ENCODE measurements at places on chromosomes 13 and 19.

DNA sequence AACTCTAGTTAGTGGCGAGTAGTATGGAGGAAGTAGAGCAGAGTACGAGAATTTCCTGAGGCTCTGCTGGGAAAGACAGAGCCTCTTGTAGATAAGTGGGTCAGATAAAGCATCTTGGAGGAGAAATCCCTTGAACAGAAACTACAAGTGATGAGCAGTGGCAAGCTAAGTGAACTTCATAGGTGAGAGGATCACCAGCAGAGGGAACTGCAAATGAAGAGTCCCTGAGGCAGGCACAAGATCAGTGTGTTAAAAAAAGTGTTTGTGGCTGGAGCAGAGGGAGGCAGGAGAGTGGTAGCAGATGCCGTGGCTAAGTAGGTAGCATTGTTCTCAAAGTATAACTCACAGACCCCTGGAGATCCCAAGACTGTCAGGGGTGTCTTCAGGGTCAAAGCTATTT lies 437.6 kb downstream of the HS6ST3 start:
- no peak for DNase-seq

DNA sequence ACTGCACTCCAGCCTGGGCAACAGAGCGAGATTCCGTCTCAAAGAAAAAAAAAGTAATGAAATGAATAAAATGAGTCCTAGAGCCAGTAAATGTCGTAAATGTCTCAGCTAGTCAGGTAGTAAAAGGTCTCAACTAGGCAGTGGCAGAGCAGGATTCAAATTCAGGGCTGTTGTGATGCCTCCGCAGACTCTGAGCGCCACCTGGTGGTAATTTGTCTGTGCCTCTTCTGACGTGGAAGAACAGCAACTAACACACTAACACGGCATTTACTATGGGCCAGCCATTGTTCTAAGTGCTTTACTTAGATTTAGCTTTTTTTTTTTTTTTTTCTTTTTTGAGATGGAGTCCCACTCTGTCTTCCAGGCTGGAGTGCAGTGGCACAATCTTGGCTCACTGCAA lies 30.2 kb downstream of the CYP2F1 start:
- peak; percentile 79 for DNase-seq

DNA sequence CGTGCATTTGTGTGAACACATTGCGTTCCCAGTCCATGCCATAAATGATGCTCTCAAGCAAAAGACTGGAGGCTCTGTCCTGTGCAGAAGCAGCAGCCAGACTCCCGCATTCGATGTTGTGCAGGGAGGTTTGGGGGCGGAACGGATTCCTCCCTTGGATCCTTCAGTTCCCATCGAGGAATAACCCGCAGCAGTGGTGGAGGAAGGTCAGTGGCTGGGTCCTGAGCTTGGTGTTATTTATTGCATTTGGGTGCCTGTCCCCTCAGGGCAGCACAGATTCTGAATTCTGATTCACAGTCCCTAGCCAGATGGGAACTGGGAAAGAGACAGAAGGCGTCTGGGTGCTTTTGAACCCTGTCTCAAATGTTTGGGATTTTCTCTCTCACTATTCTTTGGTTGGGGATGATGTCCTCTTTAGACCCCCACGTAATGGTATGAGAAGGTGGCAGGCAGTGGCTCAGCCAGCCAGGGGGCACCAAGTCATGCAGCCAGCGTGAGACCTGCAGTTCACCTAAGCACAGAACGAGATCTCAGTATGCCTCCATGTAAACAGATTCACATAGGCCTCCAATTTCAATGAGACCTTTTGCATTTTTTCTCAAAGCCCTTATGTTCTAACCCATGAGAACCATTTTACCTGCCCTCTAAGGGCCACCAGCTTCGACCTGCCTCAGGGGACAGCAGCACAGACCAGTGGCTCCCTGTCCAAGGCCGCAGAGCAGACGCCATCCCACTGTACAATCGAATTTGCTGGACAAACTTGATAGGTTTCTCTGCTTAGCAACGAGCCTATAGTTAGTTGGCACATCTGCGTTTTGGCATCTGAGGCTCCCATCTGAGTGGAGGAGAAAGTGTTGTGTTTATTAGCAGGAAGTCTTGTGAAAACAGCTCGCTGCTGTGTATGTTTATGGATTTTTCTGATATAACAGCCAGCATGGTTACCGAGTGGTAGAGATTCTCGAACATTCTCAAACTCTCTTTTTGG lies 17.8 kb downstream of the KCTD15 start:
- DNase-seq: peak; percentile 6

DNA sequence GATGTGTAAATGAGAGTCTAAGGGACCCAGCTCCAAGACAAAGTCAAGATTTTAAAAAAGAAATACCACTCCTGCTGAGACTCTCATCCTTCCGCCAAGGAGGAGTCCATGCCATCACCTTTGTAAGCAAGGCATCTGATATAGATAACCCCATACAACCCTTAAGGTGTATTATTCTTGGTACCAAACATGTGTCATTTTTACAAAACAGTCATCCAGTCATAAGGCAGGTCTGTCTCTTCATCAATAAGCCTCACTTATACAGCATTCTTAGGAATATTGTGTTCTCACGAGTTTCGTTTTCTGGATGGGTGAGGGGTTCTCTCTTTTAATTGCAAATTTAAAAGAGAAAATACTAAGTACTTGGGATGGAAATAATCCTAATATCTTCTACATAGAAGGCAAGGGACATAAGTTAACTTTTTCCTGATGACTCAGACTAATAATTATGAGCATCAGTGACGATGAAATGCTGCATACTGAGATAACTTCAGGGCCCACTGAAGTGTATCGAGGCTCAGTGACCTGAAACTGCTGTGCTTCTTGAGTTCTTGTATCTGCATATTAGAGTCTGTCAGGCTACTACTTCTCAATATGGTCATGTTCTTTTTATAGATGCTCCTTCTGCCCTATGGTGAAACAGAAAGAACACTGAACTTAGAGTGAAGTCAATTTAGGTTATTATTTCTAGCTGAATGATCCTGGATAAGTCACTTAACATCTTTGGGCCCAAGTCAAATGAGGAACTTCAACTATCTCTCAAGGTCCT lies 166.6 kb downstream of the KLF12 start:
- DNase-seq: no peak

GRCh38 chr13:95226932-95227695 lies 74.1 kb downstream of the ABCC4 start:
- no peak for DNase-seq

GRCh38 chr19:49876422-49877019 lies 634 bp downstream of the AKT1S1 start:
- DNase-seq: peak; percentile 97

GRCh38 chr13:22027566-22027965 lies 356.7 kb downstream of the FGF9 start:
- DNase-seq: no peak

GRCh38 chr19:7262470-7262869 lies 31.7 kb downstream of the INSR start:
- no peak for DNase-seq

DNA sequence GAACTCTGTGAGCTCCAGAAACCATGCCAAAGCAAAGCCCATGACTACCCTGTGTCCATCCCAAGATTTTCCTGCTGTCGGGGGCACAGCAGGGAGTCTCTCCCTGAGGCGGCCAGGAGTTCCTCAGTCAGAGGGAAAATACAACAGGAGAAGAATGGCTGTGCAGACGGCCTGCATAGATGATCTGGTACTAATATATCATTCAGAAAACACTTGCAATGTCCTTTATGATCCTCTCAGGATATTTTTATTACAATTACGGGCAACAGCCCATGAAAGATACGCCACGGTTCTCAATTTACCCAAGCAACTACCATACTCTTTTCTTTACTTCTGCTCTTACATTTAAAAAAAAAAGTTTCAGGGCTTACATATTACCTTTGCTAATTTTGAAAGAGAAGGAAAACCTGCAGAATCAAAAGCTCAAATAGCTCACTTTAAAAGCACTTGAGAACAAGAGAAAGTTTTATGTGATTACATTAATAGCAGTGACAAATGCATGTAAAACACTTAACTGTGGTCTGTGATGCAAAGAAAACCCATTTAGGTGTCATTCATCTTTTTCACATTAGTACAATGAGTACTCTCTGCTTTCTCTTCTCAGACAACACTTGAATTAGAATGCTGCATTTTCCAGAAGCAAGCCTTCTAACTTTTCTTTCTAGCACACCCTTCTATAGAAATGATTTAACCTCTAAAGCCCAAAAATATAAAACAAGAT lies 460.8 kb downstream of the KLF5 start:
- no peak for DNase-seq

DNA sequence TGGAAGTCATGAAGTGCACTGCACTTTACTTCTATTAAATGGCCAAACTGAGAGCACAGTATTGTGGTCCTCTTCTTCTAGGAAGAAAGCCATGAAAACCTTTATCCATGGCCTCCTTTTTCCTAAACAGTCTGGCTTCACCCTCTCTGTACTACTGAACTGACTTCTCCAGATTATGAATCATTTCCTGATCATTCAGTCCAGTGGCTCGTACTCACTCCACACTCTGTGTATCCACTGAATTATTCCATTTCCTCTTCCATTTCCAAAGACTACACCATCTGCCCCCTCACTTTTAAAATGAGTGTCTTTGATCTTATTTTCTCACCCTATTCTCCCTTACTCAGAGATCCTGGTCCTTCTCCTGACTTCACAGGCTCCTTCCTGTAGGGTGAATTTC lies 29.7 kb upstream of the FREM2 start:
- DNase-seq: no peak

- DNase-seq: no peak
Observed at GRCh38 chr13:48873587-48873986, 102.1 kb upstream of the FNDC3A start.

DNA sequence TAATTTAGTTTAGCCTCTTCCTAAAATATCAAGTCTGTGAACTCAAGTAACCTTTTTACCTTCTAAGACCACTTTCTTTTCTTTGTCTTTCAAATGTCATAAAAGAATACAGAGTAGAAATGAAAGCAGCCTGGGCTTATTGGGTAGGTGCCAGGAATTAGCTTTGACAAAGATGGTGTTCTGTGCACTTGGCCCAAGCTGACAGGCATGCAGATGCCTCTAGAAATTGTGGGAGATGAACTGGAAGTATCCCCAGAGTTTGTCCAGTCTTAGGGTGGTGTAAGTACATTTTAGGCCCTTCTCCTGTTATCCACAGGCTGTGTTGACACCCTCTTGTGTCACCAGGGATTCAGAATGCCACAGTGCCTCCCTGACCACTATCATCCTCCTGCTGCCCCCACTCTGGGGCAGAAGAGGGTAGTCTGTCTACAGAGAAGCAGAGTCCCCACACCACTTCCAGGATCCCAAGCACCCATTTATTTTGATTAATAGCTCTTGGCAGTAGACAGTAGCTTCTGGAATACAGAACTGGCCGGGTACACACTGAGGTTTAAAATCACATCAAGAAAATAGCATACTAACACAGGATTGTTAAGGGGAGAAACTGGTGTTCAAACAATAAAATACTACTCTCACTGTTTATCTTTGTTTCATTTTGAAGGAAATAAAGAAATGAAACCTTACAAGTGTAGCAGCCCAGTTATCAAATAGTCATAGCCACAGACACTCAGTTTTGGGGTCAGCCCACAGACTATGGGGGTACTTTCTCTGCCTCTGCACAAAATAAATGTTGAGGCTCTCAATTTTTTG lies 343.2 kb downstream of the KCNRG start:
- no peak for DNase-seq

GRCh38 chr13:58080806-58081205 lies 449.3 kb downstream of the PCDH17 start:
- DNase-seq: no peak

DNA sequence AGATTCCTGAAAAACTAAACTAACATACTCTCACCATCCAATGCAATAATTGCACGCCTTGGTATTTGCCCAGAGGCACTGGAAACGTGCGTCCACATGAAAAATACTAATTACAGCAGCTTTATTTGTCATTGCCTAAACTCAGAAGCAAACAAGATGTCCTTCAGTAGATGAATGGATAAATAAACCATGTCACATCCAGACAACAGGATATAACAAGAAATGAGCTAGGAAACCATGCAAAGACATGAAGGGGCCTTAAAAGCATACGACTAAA lies 25.0 kb downstream of the ELL start:
- DNase-seq: no peak

- DNase-seq: no peak
Observed at GRCh38 chr13:27541386-27541785, 78.9 kb downstream of the LNX2 start.

GRCh38 chr13:88761145-88761544 lies 1090.0 kb downstream of the SLITRK5 start:
- no peak for DNase-seq

DNA sequence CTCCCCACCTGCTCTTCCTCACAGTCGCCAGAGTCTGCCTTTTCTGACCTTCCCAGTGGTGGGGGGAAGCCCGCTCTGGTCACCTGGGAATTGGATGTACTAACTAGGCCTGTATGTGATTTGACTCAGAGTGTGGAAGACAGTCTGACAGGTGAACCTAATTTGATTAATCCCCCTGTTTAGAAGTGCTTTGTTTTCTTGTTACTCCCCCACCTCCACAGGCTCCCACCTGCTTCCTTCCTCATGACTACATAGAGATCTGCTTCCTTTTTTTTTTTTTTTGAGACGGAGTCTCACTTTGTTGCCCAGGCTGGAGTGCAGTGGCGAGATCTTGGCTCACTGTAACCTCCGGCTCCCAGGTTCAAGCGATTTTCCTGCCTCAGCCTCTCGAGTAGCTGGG lies 44.0 kb downstream of the COG3 start:
- DNase-seq: no peak

DNA sequence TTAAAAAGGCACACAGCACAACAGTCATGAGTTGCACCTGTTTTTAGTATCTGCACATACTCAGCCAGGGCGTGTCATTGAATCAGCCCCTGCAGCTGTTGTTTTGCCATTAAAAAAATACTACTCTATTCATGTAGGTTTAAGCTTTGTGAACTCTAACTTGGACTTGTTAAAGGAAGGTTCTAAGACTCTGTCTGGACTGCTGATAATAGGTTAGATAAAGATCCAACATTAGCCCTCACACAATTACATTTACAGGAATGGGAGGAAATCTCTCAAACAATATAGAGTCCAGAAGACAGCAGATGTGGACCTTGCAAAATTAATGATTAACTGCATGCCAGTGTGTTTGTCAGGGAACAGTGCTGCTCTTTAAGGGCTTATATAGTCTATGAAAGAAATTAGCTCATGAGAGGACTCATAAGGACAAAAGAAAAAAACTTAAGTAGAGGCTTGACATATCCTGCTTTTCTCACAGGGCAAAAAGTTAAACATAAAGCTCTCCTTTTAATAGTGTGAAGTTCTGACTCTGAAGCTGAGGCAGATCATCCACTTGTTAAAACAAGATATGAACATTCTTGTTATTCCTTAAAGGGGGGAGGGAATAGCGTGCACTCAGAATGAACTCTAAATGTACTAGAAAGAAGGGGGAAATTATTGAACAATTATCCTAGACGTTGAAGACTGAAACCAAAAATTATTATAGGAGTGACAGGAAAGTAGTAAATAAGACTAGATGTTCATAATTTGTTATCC lies 243.6 kb downstream of the NDFIP2 start:
- DNase-seq: no peak

Measured in liver (tissue), 10 donors.